NCI-H1092 treated with DMSO at 0.1 percent for 48 hours (cell line): ENCODE measurements at places on chromosomes 16 and 17.

DNA sequence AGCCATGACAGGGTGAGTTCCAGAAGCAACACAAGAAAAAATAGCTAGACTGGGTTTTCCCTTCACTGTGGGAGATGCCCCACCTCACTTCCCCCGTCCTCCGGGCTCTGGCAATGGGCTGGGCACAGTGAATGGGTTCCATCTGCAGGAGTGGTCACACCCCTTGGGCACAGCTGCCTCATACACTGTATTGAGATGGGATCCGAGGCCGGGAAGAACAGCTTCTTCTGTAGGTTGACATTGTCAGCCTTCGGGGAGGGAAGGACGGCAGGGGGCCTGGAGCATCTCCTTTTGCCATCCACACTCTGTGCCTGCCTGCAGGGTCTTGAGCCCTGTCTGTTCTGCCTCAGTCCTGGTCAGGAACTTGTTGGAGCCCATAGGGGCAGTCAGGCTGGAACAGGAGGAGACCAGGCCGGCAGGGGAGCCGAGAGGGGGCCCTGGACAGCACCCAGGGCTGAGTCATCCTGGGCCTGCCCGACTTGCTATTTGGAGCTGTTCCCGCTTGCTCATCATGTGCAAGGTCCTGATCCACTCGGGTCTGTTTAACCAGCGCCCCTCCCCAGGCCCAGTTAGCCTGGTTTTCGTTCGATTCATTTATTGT lies 286.7 kb downstream of the SEC14L1 start:
- no peak for DNase-seq

GRCh38 chr16:69890114-69890891 lies 60.8 kb upstream of the CLEC18A start:
- DNase-seq = peak; percentile 90

- DNase-seq = no peak
Observed at GRCh38 chr16:19104607-19105006, 9.2 kb upstream of the ITPRIPL2 start.

DNA sequence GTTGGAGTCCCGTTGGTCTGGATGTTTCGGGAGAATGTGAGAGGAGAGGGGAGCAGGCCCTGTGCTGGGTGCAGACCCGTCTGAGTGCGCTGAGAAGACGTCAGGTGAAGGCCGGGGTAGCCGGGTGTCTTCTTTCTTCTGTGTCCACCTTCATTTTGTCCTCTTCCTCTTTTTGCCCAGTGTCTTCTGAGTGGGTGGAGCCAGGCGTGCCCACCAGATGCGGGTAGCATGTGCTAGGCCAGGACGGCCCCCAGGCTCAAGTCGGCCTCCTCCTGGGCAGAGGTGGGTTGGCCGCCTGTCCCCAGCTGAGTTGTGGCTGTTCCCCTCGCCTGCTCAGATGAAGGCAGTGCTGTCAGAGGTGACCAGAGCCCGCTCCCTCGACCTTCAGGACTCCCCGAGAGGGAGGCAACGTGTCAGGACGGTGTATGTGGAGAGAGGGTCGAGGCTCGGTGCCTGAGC lies 3.5 kb downstream of the METRNL start:
- no peak for DNase-seq

DNA sequence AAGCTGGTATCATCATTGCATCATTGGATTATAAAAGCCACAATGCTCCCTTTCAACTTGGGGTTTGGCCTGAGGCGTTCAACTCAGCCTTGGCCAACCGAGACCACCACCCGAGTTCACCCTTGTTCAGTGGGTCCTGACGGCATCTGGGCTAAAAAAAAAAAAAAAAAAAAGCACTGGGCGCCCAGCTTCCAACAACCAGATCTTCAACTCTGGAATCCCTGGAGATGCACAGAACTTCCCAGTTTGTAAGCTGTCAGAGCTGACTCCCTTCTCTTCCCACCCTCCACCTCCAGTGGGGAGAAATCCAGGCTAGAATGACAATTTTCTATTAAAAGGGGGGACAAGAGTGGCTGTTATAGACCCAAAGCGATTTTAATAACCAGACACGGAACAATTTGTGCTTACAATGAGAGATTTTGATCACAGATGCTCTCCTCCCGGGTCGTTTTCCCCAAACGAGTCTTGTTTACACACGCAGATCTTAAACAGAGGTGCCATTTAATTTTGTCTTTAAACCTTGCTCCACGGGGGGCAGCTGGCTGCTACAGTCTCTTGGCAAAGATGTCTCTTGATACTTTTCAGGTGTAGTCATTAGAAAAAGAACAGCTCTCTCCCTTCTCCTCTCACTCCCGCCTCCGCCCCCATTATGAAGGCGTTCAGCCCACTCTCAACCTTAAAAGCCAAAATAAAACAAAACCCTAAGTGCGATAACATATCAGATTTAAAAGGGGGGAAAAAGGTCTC lies 26.9 kb downstream of the GPRC5B start:
- DNase-seq = peak; percentile 34

DNA sequence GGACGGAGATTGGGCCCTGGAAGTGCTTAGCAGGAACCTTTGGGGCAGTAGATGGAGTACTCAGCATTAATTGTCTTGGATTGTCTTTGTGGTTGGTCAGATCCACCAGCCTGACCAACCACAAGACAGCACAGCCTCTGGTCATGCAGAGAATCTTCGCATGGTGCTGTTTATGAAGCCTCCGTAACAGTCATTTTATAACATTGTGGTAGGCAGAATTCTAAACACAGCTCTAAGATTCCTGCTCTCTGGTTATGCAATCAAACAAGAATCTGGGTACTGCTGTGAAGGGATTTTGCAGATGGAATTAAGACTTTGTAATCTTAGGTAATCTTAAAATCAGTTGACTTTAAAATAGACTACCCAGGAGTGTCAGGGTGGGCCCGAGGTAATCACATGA lies 312.2 kb upstream of the GOT2 start:
- no peak for DNase-seq

DNA sequence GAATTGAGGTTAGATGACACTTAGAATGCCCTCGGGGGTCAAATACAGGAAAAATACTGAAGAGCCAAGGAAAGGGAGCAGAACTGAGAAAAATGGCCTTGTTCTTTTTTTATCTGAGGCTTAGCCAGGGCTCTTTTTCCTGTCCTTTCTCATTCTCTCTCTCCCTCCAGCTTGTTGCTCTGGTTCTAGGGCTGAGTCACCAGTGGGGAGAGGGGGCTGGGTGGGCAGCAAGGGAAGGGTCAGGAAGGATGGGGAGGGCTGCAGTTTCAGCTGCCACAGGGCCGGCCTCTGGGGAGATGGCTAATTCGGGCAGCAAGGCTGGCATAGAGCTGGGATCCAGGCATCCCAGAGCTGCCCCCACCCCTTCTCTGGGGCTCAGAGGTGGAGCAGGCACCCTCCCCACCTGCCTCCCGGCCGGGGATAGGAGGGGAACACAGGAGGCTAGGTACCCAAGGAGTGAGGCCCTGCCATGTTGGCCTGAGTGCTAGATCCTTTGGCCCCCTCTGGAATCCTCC lies 3.9 kb downstream of the ITGA3 start:
- DNase-seq = no peak

DNA sequence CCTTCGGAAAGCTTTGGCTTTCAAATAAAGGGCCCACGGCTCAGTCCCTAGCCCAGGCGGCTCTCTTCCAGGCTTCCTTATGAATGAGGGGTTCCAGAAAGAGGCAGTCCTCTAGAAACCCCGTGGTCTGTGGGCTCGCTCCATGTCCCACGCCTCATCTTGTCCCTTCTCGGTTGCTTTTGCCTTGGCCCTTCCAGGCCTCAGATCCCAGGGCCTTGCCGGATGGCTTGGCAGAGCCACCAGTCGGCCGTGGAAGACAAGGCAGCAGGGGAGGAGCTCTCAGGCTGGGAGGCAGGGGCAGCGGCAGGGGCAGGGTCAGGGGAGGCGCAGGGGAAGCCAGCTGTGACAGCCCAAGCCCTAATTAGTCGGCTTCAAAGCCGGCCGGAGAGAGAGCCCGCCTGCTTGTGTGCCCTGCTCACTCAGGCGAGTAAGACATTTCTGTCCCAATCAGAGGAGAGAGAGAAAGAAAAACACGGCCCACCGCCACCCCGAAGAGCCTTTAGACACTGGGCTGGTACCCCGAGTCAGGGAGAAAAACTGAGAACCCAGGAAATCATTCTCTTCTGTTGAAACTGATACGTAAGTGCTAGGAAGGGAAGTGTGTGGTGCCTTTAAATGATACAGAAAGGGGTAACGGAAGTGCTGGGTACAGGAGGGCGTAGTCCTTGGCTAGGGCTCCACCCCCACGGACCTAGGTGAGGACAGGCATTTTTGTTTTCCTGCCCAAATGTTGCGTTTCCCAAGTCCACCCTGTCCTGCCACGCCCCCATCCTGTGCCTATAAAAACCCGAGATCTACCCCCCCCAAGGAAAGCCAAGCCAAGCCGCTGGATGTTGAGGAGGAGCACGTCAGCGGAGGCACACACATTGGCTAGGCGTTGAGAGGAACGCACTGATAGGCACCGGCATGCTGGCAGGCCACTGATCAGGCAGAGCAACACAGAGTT lies 27.8 kb upstream of the MEIOC start:
- peak; percentile 87 for DNase-seq

- DNase-seq = no peak
Observed at GRCh38 chr17:31743797-31744196, 115.2 kb downstream of the COPRS start.

GRCh38 chr16:88472637-88473205 lies 19.6 kb downstream of the ZFPM1 start:
- no peak for DNase-seq

DNA sequence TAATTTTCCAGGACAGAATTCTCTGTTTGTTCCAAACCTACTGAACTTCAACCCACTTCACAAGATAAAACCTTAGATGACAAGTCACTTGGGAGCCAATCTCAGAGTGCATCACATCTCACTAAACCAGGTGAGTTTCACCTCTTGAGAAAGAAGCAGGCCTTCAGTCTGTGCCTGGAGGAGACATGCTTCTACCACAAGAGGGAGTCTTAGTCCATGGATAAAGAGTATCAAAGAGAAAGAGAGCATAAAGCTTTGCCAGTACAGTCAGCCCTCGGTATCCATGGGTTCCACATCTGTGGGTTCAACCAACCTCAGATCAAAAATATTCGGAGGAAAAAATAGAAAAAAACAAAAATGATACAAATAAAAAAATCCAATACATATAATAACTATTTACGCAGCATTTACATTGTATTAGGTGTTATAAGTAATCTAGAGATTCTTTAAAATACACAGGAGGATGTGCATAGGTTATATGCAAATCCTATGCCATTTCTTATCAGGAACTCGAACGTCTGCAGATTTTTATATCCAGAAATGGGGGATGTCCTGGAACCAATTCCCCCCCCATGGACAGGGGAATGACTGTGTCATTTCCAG lies 37.7 kb downstream of the DUSP14 start:
- peak; percentile 19 for DNase-seq

GRCh38 chr17:77802811-77803220 lies 155.7 kb upstream of the TNRC6C start:
- peak; percentile 88 for DNase-seq

DNA sequence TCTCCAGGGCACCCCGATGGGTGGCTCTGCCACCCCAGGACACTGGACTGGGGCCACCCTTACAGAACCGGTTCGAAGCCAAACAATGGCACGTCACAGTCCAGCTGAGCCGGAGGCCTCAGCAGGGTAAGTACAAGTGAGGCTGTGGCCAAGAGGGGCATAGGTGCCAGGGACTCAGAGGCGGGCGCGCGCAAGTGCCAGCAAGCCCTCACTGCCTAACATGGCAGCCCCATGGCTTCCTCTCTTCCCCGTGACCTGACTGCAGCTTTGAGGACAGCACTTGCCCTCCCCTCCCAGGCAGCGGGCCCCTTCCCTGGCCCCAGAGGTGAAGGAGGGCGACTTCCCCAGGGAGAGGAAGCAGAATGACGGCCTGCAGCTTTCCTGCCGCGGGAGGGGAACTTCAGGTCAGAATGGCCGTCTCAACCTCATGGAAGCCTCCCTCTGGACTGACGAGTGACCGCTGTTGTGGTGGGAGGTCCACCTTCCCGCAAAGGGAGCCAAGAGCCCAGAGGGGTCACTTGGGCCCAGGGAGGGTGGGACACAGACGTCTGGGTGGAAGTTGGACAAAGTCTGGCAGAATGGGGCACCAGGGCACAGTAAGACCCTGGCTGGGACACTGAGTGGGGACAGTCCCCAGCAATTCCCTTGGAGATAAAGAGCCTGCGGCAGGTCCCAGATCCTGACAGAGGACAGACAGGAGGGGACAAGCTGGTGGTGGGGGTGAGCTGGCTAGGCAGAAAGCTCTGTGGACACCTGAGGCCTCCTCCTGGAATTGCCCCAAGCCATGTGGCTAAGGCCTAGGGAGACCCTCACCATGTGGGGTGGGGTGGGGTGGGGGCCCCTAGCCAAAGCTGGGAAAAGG lies 52.1 kb upstream of the TOB1 start:
- no peak for DNase-seq

DNA sequence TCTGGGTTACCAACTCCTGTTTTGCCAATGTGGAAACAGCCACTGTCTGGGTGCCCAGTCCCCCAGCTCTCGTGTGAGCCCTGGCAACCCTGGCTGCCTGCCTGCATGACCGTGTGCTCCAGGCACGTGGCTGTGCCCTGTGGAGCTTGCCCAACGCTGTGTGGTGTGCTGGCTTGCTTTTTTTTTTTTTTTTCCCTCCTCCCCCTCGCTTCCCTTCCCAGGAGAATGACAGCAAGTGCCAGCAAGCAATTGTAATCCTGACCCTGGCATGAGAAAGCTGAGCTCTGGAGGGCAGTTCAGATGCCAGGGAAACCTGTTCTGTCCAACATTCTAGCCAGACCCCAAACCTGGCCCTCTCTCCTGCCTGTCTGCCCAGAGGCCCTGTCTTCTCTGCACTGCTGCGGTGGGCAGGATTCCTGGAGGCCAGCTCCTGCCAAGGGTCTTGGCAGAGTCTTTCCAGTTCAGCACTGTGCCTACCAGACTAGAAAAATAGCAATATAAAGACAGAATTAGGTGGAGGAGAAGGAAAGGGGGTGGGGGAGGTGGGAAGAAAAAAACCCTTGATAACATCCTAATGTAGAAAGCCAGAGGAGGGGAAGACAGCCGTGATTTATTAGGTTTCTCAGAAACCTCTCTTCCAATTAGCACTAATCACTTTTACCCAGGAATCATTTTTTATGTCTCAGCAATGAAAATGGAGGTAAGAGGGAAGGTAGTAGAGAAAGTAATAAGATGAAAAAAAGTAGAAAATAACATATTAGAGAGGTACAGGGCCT lies 9.0 kb downstream of the HLF start:
- peak; percentile 61 for DNase-seq

DNA sequence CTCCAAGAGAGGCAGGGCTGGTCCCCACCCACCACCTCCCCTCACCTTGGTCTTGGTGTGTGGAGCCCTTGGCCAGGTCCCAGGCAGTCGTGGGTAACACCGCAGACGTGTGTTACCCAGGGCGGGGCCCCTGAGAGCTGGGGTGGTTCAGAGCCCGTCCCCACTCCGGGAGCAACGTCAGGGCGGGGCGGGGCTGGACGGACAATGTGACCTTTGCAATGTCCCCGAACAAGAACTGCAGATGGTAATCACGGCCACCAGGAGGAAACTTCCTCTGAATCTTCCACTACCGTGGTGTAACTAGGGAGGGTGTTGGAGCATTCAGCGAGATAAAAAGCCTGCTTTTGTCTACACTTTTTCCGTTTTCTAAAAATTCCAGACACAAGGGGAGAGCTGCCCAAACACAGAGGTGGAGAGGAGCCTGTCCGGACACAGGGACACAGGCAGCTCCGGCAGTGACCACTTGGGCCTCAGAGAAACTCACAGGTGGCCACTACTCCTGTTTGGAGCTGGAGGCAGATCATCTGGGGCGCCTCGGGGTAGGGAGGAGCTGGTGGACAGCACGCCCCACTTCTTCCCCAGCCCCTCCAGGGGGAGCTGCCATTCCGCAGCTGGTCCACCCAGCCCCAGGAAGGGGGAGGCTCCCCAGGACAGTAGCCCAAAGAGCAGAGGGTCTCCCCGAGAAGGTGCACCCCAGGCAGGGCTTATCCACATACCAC lies 14.2 kb upstream of the SLC38A10 start:
- DNase-seq = no peak

- DNase-seq = no peak
Observed at GRCh38 chr16:82653550-82654511, 27.1 kb downstream of the CDH13 start.

- no peak for DNase-seq
Observed at GRCh38 chr17:18019838-18020154, 19.2 kb downstream of the ATPAF2 start.
